T1000 (cell line): ENCODE measurements at places on chromosomes 3 and 15.

GRCh38 chr3:10845839-10846656 is 30.0 kb downstream of the SLC6A11 start:
- no peak for DNase-seq

DNA sequence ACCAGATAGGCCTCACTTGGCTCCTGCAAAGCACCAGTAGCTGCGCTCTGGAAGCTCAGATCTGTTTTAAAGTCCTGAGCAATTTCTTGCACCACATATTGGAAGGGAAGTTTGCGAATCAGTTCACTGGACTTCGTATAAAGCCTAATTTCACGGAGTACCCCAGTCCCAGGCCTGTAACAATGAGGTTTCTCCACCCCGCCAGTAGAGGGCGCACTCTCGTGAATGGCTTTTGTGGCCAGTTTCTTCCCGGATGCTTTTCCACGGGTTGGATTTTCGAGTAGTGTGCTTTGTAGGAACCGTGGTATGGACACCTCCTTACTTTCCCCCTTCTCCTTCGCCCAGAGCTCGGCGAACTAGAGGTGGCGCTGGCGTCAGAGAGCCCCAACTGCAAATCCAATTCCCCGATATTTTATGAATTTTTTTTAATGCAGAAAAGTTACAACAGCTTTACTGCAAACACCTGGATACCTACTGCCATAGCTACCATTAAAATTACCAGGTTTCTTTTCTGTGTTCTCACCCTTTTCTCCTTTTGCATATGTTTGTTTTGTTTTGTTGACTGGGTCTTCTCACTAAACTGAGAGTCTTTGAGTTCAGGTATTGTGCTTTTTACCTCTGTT is 13.3 kb downstream of the RARB start:
- DNase-seq: no peak

DNA sequence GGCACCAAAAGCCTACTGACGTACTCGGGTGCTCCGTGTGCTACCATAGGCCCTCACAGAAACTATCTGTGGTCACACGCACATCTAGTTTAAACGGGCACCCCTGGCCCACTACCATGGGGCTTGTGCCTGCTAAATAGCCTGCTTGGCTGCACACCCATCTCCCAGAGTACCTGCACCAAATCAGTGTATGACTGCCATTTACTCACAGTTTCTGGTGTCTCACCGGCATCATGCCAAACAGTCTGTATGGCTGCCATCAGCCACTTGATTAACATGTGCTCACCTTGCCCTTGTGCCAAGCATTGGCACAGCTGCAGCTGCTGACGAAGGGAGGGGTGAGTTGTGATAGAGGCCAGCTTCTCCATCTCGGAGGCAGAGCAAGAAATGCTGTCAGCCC is 232.7 kb downstream of the IGSF11 start:
- DNase-seq: no peak

GRCh38 chr3:71469138-71469435 is 114.4 kb downstream of the FOXP1 start:
- no peak for DNase-seq

DNA sequence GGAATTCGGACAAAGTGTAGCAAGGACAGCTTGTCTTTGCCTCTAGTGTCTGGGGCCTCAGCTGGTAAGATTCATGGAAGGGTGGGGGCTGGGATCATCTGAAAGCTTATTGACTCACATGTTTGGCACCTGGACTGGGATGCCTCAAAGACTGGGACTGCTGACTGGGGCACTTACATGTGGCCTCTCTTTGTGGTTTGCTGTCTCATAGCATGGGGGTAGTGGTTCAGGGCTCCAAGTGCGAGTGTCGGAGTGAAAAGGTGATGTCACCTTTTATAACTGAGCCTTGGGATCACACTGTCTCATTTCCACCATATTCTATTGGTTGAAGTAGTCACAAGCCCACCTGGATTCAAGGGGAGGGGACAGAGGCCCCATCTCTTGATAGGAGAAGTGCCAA is 6.8 kb downstream of the MFSD1 start:
- peak; percentile 14 for DNase-seq

- DNase-seq: no peak
Measured at GRCh38 chr3:144039661-144040060, 68.0 kb downstream of the DIPK2A start.

DNA sequence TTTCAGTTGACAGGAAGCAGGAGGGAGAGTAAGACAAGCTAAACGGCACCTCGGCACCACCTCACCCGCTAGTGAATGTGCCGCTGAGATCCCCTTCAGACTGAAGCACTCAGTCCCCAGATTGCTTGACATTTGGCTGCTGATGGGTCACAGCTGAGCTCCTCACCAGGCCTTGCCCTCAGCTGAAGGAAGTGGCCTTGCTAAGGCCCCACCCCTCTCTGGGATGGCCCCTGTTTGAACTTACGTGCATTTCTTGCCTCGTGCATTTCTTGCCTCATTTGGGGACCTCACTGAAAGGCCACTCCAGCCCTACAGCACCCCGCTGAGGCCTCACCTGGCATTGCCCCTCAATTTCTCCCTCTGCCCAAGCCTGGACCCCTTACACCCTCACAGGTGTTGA is 39.8 kb downstream of the EOGT start:
- no peak for DNase-seq

DNA sequence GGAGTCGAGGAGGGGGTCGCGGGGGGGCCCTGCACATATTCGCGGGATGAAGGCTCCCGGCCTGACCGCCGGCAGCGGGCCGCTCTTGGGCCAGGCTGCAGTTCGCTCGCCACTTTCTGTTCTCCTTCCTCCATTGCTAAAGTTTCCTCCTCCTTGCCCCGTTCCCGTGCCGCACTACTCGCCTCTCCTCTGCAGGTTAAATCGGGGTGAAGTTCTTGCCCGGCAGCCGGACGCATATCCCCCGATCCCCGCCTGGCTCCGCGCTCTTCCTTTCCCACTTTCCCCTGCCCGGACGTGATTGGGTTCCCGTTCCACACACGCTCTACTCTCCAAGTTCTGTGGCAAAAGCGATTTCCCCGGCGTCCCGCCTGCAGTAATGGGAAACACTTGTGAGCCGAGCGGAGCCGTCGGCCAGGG is 556 bp downstream of the CRYBG3 start:
- DNase-seq: no peak

DNA sequence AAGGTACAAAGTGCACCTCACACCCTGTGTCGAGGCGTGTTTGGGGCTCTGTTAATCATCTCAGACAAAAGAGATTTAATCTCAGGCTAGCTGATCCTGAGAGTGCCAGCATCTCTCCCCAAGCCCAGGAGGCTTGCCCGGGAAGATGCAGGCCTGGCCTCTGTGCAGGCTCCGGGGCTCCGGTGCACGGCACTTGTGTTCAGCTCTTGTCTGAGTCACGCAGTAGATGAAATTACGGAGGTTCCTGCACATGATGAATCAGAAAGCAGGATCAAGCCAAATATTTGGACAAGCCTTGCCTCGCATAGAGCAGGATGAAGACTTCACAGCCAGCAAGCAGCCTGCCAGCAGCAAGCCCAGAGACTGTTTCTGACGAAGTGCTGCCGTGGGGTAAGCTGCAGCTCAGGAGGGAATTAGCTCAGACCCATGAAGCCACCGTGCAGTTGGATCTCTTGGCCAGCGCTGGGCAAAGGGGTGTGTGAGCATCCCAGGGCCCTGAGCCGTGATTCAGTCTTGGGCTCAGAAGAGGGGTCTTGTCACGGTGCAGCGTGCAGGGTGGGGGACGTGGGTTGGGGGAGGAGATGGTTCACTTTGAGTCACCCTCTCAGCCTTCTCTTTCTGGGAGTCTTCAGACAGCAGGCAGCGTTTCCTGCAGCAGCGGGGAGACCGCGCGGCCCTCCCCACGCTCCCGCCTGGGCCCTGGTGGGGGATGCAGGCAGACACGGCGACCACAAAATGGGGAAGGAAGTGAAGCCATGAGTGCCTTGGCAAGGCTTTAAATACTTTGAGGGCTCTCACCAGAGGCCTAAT is 89.2 kb upstream of the MEF2A start:
- peak; percentile 81 for DNase-seq

- no peak for DNase-seq
Measured at GRCh38 chr3:139672884-139673283, 4.9 kb downstream of the NMNAT3 start.

DNA sequence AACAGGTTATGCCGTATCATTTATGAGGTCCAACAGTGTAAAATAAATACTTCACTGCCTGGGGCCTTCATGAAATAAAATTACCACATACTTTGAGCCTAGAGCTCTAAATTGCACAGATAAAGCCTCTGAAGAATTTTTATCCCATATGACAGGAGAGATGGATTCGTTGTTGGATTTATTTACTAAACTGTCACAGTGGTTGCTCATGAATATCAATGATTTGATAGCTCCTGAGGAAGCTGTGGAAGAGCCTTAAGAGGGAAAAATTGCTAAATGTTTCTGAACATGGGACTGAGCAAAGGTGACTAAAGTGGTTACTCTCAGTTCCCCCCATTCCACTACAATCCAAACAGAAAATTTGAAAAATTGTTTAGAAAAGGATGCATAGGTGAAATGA is 558.9 kb upstream of the IL12A start:
- no peak for DNase-seq

DNA sequence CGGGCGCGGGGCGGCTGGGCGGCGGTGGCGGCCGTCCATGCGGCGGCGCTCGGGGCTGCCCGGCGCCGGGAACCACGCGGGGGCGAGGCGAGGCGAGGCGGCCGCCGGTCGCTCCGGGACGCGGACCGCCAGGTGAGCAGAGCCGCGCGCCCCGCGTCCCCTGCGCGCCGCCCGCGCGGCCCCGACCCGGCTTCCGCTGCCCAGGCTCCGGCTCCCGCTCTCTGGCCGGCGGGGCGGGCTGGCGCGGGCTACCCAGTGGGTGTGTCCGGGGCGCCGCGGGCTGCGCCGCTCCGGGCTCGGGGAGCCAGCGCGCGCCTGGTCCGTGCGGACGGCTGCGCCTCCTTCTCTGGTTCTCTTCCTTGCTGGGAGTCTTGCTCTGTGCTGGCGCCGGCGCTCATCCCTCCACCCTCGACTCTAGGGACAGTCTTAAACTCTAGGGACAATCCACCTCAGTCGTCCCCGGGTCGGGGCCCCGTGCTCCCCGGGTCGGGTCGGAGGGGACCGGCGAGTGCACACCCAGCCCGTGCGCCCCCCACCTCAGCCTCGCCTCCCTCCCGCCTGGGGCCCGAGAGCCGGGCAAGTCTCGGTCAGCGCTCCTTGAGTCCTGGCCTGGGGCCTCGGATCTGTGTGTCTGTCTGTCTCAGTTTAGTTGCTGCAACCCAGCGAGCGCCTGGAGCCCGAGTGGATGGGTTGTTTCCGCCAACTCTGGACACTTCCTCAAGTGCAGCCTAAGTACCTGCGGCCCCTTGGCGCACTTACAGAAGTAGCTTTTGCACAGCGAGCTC is 488 bp downstream of the THSD4 start:
- DNase-seq: peak; percentile 46

- DNase-seq: no peak
Measured at GRCh38 chr3:180530276-180530675, 71.7 kb upstream of the TTC14 start.

DNA sequence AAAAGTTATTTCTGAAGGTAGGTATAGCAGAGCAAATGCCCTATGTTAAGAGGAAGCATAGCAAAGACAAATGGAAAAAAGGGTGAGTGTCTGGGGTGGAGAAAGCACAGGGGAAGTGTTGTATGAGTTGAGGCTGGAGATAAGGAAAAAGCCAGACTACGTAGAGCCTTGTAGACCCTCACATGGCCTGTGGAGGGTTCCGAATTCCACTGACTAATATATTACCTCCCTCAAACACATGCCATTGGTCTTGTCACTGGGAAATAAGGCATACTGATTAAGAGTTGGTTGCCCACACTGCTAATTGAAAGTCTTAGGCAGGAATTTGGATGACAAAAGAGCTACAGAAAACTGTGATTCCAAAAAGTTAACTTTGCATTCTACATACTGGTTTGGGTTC is 65.2 kb downstream of the TRAT1 start:
- no peak for DNase-seq

DNA sequence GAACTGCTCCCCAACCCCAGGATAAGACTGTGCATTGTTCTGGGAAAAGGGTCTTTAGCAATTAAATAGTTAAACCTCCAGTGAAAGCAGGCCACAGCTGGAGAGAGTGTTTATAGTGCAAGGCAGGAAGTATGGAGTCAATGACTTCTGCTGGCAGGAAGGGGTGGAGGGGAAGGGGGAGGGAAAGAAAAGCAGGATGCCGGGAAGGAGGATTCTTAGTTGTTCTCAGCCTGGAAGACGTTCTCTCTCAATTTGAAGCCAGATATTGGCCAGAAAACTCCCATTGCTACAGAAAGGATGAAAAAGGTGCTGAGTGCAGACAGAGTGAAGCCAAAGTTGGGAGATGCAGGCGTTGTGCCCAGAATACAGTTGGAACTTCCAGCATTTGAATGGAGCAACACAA is 35.7 kb upstream of the ACTL6A start:
- DNase-seq: no peak

GRCh38 chr15:65730549-65731172 is 61.4 kb downstream of the DENND4A start:
- no peak for DNase-seq
